ENCODE measurements at places on chromosomes 12 and 14.
A peak's percentile ranks its signal among the peaks of the same experiment; 100 is the strongest.

DNA sequence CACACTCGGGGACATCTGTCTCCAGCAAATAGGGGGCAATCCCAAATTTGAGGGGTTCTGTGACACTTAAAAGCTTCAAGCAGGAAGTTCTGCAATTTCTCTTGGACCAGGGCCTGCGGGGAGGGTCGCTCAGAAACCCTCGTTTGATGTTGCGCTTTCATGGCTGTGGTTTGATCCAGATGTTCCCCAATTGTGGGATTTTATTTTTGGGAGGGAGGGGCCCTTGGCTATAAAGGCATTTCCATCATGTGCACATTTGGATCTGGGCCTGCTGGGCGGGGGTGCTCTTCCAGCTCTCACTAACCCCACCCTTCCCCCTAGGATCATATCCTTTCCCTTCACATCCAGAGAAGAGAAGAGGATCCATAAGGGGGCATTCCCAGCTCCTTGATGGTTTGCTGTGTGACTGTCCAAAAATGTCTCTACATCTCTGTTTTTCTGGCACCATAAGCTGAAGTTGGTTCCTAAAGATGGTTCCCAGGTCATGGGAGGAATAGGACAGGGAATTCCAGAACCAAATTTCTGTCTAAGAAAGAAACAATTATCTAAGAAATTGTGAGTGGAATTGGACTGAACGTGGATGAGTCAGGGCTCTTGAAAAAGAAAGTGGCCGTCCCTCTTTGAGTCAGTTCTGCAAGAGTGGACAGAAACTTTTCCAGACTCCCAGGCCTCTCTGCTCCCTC, 47.2 kb downstream of the SMUG1 start:
- no peak for DNase-seq

GRCh38 chr12:51548241-51548640, 42.8 kb upstream of the SCN8A start:
- DNase-seq: no peak

DNA sequence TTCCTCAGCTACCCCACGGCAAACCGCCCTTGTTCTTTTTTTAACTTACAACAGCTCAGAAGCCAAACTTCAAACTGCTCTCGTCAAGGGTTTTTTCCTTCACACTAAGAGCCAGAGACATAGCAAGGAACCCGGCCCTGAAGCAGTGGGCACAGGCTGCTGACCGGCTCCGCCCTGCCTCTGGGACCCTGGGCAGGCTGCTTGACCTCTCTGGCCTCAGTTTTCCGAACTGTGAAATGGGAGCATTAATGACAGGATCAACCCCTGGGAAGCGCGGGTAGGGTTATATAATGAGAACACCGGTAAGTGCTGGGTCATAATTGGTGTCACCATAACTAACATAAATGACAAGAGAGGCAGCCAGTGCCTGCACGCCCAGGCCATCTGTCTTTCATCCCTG, 21.2 kb upstream of the FZD10 start:
- no peak for DNase-seq

GRCh38 chr14:72942934-72943333, 16.7 kb downstream of the DCAF4 start:
- DNase-seq: no peak

GRCh38 chr12:128660532-128661225, 163.1 kb downstream of the SLC15A4 start:
- DNase-seq: no peak

DNA sequence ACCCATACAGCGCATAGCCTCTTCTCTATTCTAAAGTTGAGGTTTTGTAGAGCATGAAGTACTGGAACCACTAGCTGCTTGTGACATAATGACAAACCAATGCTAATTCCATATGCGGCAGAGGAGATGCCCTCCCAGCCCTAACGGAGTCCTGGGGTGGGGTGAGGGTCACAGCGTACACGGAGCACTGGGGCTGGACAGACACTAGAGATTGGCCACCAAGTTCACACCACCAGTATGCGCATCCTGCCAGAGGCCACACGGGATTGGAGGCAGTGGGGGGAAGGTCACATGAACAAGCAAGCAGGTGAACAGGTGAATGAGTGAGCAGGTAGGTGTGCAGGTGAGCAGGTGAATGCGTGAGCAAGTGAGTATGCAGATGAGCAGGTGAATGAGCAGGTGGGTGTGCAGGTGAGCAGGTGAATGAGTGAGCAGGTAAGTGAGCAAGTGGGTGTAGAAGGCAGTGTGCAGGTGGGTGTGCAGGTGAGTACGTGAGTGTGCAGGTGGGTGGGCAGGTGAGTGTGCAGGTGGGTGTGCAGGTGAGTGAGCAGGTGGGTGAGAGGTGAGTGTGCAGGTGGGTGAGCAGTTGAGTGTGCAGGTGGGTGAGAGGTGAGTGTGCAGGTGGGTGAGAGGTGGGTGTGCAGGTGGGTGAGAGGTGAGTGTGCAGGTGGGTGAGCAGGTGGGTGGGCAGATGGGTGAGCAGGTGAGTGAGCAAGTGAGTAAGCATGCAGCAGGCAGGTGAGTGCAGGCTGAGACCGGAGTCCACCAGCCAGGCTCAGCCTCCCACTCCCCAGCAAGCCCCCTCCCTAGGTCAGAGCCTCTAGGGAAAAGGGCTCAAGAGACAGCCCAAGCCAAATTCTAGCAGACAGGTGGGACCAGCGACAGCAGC, 52.7 kb downstream of the CCDC85C start:
- DNase-seq: no peak

DNA sequence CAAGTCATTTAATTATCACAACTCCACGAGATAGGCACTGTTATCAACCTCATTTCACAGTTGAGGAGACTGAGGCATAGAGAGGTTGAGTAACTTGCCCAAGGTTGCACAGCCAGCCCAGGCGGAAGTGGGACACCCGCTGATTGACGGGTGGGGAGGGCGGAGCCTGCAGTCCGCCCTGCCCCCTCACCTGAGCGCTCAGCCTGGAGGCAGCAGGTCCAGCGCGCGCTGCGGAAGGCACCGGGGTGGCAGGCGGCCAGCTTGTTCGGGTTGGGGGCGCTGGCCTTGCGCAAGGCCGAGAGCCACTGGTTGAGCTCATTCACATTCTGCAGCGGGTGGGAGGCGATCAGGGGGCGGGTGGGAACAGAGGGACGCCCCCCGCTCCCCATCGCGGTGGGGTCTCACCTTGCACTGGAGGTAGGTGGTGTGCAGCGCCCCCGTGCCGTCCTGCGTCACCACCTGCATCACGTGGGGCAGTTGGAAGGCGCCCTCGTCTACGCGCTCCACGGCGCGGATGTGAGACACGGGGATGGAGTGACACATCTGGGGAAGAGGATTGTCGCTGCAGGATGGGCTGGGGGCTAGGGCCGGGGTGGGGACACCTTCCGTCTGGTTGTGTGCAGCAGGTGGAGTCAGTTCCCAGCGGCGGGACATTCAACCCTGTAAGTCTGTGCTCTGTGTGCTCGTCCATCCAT, 31.7 kb downstream of the RASAL1 start:
- DNase-seq: no peak

DNA sequence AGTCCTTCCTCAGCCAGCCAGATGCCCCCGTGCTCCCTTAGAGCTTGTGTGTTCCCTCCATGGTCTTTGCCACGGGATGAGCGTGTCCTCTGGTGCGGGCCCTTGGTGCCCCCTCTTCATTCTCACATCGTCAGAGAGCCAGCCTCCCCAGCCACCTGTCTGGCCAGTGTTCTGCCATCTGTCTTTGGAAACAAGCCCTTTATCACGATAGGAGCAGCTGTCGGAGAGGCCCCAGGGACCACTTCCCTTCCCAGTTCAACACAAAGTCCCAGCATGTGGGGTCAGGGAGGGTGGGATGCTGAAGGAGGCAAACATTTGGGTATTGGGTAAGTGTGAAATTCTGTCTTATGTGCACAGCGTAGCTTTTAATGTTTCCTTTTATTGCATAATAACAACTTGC, 44.5 kb downstream of the DYNC1H1 start:
- no peak for DNase-seq

GRCh38 chr14:104578321-104578720, 1.2 kb upstream of the C14orf180 start:
- no peak for DNase-seq

GRCh38 chr12:92745856-92746550, 43.2 kb downstream of the PLEKHG7 start:
- DNase-seq: no peak

- DNase-seq: no peak
Measured at GRCh38 chr12:21615431-21615830, 10.8 kb upstream of the GYS2 start.

DNA sequence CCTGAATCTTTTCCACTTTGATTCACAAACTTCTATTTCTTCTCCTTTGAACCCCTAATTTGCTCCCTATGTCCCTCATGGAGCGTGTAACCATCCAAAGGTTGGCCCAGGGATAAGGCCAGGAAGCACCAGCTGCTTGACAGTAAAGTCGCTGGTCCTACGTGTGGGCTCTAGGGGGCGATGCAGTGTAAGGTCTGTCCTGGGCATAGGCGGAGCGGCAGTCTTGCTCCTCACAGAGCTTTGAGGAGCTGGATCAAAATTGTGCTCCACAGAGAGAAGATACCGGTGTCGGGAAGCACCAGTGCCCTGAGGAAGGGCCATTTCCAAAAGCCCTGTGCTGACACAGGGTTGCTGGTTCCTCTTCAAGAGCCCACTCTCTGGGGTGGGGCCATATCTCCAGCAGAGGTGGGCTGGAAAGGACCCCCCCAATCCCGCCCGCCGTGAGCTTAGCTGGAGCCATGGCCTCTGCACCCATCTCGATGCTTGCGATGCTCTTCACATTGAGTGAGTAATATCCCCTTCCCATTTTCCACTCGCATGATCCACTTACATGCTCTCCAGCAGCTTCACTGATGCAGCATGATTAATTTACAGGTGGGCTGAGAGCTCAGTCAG, 49.9 kb upstream of the OR4E1 start:
- DNase-seq: no peak

DNA sequence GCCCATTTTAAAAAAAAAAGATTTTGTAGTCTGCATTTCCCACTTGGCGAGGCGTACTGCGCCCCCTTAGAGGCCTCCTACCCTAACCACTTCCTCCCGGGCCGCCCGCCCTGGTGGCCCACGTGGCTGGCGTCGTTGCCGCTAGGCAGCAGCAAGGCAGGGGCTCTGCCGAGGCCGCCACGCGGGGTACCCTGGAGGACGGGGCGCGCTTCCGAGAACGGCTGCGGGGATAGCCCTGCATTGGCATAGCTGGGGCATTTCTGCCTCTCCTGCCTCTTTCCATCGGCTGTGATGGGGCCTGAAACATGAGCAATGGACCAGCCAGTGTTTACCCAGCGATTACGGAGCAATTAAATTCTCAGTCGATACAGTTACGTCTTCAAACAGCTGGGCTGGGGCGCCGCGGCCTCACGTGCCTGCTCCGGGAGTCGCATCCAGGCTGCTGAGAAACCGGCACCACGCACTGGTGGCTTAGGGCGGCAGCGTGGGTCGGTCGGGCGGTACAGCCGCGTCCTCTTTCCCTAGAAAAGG, 38.0 kb downstream of the IQSEC3 start:
- peak; percentile 97 for DNase-seq

DNA sequence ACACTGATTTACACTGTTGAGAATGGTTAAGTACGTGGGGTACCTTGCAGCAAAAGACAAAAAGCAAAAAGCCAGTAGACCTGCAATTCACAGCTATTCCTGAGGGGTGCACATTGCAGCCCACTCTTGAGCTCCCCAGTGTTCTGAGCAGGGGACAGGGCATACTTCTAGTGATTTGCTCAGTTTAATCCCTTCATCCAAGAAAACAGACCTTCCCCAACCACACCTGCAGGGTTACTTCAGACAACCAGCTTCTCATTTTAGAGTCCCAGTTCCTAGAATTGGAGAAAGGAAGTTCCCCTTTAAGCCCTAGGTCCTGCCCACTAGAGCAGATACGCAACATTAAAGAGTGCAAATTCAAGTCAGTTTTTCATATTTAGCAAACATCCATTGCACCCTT, 3.6 kb upstream of the WSB2 start:
- DNase-seq: no peak

DNA sequence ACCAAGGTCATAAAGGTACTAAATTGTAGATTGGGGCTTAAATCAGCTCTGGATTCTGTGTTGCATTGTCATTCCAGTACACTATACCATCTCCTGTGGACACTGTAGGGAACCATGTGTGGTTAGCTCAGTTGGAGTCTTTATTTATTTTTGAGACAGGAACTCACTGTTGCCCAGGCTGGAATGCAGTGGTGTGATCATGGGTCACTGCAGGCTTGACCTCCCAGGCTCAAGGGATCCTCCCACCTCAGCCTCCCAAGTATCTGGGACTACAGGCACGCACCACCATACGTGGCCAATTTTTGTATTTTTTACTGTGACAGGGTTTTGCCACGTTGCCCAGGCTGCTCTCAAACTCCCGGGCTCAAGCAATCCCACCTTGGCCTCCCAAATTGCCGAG, 6.7 kb downstream of the PAPOLA start:
- no peak for DNase-seq

DNA sequence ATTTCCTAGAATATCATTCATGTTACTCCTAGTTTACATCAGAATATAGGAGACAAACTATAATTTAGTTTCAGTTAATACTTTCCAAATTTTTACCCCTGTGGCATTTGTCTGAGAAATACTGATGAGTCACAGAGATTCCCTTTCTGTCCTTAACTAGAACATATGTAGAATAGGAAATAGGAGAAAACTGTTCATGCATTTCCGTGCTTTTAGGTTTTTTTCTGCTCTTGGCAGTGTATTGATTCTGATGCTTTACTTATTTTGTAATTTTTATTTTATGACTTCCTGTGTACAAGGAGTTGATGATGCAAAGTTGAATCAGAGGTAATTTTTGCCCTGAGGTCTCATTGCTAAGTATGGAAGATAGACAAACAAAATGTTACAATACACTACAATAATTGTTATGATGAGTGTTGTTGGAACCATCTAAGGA, 23.0 kb downstream of the MNAT1 start:
- no peak for DNase-seq

Data from NCI-H1417 treated with DMSO at 0.1 percent for 48 hours (cell line).